CD4-positive, alpha-beta T cell treated with Interleukin-1 beta for 1 hour (primary cell): ENCODE measurements at places on chromosomes 4 and X.

DNA sequence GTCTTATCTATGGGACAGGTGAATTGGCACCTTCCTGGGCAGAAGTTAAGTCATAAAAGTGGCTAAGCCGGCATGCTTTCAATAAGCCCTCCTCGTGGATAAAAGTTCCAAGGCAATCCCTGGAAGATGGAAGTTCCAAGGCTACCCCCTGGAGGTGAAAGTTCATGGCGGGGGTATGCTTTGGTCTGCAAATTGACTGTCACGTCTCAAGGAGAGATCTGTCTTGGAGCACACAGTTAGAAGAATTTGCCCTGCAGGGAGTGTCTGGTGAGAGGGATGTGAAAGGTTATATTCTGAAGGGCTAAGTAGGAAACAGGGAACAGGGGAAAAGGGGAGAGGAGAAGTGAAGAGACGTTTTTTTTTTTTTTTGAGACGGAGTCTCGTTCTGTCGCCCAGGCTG is 26.2 kb upstream of the GPR173 start:
- no peak for DNase-seq

- no peak for DNase-seq
These were observed 88.9 kb upstream of the PDLIM3 start for GRCh38 chr4:185624259-185624589.

- DNase-seq, result no peak
These were observed 640 bp downstream of the BANK1 start for GRCh38 chr4:101791182-101791558.

DNA sequence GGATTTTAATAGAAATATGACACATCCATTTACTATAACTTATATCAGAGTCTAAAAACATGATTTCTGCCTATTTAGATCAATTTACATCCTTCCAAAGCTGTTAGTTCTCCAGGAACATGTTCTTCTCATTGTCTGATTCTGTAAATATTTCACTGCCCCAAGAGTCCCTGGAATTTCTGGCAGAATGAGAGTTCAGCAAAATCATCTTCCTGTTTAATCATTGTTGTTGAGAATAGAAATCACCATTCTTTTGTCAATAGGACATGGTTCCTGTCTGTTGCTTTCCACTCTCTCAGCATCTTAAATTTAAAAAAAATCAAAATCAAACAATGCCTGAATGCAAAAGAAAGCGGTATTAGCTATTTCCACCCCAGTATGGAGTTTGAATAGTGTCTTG is 172.8 kb upstream of the FRMPD4 start:
- no peak for DNase-seq

- DNase-seq, result no peak
These were observed 76.2 kb downstream of the ANTXR2 start for GRCh38 chr4:79996851-79997250.

- DNase-seq, result no peak
These were observed 39.1 kb downstream of the HAND2 start for GRCh38 chr4:173490817-173491528.

GRCh38 chr4:96016634-96017299 is 176.9 kb downstream of the PDHA2 start:
- DNase-seq, result no peak

GRCh38 chrX:13533726-13534125 is 35.7 kb upstream of the EGFL6 start:
- DNase-seq, result no peak

GRCh38 chrX:75107863-75108509 is 48.1 kb downstream of the ABCB7 start:
- no peak for DNase-seq

DNA sequence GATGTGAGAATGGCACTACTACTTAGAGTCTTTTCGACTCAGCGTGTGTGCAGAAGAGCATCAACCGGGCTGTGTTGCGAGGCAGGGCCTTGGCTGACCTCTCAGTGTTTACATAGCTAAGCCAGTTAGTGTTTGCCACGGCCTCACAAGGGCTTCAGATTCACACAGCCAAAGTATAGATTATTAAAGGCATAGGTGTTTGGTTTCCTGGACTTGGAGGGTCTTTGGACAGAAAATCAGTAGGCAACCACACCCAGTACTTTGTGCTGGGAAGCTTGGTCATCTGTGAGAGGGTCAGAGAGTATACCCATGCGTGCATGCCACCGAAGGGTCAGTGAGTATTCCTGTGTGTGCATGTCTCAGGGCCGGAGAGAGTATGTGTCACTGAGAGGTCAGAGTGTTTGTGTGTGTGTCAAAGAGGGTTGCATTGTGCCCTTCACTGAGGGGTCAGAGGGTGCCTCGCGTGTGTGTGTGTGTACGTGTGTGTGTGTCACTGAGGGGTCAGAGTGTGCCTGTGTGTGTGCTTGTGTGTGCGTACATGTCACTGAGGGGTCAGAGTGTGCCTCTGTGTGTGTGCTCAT is 69.7 kb upstream of the MSANTD1 start:
- DNase-seq, result no peak

DNA sequence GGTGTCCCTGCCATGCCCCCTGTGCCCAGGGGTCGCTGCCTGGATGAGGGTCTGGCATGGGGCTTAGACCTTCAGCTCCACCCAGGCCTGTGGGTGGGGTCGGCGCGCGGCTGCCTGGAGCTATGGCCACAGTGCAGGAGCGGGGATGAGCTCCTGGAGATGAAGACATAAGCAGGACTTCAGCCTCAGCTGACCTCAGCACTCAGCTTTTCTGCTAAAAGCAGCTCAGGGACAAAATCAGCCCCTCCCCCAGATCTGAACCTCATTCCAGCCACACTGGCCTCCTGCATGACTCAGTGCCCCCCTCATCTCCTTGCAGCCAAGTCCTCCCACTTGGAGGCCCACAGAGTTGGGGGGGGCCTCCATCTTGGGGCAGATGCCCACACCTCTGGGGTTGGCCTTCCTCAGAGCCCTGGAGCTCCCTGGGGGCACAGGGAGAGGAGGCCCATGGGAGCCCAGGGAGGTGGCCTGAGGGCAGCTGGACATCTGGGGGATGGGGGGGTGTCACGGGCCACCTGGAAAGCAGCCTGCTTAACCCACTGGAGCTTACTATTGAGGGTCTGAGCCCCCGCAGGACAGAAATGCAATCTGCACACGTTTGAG is 19.4 kb upstream of the CPLX1 start:
- no peak for DNase-seq

- DNase-seq, result no peak
These were observed 19.1 kb upstream of the MECP2 start for GRCh38 chrX:154116426-154117211.

GRCh38 chr4:186134257-186134656 is 29.8 kb downstream of the FAM149A start:
- peak; percentile 8 for DNase-seq

DNA sequence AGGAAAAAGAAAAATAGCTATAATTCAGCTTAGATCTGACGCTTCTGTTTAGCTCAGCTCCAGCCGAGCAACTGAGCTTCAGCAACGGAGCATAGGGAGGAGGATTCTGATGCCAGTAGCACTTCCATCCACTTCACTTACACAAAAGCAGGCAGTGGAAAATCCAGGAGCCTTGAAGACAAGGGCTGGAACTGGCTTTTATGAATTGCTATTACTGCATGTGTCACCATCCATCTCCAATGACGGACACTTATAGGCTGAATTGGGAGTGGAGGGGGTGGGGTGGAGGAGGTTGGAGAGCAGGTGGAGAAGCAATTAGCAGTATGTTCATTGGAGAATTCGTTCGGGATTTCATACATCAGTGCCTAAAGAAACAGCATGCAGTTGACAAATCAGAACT is 15.6 kb downstream of the ENOX2 start:
- no peak for DNase-seq

GRCh38 chr4:57018980-57019379 is 40.3 kb downstream of the POLR2B start:
- DNase-seq, result no peak

DNA sequence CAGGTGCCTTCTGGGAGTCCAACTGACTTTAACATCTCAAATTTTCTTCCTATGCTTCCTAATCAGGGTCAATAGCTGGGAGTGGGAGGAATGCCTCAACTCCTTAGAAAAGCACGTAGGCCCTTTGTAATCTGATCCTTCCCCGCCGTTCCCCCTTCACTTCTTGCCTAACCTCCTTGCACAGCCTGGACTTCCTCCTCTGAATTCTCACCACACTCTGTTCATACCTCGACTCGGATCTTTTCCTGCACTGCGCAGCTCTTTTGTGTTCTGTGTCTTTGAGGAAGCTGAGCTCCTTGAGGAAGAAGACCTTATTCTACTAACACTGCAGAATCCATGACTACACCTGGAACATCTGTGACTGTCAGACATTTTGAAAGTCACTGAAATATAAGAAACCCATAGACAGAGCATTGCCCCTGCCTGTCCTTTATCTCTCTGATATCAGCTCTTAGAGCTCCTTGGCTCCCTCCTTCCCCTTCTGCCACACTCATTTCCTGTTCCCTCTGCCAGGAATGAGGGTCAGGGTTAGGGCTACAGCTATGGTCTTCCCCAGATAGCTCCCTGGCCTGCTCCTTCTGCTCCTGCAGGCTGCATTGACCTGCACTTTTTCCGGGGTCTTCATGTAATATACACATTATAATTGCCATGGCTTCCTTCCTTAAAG is 140.2 kb upstream of the LDB2 start:
- no peak for DNase-seq

GRCh38 chr4:34619531-34620162 is 1624.7 kb downstream of the ARAP2 start:
- DNase-seq, result no peak

DNA sequence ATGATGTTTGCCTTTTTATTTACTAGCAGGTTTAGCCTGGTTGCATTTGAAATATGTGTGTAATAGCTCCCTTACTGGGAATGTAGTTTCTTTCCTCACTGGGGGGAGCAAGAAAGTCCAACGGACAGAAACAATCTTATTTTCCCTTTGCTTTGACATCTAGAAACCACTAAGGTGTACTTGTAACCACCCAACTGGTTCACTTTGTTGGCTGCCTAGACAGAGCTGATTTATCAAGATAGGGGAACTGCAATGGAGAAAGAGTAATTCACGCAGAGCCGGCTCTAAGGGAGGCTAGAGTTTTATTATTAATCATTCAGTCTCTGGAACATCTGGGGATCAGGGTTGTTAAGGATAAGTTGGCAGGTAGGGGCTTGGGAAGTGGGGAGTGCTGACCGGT is 30.3 kb downstream of the XG start:
- DNase-seq, result no peak

GRCh38 chr4:53421791-53422190 is 44.4 kb downstream of the FIP1L1 start:
- DNase-seq, result no peak

DNA sequence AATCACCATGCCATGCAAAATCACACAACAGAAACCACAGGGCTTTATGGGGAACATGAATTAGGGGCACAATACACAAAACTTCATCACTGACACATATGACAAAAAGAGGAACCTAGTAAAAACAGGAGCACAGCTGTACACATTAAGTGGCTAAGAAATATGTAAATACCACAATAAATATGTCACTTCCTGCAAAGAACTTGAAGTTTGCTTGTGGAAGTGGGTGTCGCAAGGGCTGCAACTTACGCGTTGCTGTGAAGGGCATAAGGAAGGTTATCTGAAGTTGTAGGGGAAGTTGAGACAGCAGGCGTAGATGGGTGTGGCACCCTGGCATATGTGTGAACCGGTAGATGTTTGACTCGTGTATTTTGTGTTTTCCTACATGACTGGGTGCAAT is 42.4 kb downstream of the CLCN4 start:
- DNase-seq, result no peak

DNA sequence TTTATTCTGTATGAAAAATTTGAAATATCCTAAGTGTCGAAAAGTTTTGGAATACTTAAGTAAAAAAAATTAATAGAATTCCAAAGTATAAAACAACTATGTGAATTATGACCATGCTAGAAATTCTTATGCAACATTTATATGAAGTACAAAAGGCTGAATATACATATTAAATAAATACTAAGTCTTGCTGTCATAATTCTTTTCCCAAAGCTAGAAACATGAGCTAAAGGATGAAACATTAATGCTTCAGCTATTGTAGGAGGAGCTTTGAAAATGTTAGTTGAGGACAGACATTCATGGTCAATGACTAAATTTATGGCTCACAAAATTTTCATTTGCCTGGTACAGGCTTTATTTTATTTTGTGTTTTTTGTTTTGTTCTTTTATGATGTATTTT is 207.3 kb downstream of the GABRB1 start:
- DNase-seq, result no peak

GRCh38 chrX:76920607-76921006 is 493.1 kb downstream of the MAGEE1 start:
- no peak for DNase-seq

GRCh38 chr4:53267026-53267425 is 98.8 kb downstream of the SCFD2 start:
- DNase-seq, result no peak

GRCh38 chr4:161828061-161828460 is 335.7 kb downstream of the FSTL5 start:
- no peak for DNase-seq

DNA sequence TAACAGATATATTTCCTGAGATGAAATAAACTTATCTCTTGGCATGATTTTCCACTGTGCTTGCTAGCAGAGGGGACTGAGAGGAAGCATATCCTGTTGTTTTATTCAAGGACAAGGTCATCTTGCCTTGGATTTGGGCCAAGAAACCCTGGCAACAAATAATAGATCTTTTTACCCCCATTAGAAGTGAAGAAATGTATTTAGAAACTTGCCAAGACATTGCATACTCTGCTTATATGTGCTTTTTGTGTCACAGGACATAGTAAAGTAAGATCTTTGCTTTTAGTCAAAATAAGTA is 170.2 kb downstream of the RAPGEF2 start:
- no peak for DNase-seq

DNA sequence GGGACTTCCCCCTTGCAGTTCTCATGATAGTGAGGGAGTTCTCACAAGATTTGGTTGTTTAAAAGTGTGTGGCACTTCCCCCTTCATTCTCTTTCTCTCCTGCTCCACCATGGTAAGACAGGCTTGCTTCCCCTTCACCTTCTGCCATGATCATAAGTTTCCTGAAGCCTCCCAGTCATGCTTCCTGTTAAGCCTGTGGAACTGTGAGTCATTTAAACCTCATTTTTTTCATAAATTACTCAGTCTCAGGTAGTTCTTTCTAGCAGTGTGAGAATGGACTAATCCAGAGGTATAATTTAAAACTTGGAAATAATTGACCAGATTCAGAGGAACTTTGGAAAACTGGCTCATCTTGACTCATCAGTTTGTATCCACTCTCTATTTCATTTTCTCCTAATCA is 129.0 kb downstream of the TMEM47 start:
- DNase-seq, result no peak

GRCh38 chr4:82373486-82373815 is 340 bp downstream of the HNRNPD start:
- no peak for DNase-seq

DNA sequence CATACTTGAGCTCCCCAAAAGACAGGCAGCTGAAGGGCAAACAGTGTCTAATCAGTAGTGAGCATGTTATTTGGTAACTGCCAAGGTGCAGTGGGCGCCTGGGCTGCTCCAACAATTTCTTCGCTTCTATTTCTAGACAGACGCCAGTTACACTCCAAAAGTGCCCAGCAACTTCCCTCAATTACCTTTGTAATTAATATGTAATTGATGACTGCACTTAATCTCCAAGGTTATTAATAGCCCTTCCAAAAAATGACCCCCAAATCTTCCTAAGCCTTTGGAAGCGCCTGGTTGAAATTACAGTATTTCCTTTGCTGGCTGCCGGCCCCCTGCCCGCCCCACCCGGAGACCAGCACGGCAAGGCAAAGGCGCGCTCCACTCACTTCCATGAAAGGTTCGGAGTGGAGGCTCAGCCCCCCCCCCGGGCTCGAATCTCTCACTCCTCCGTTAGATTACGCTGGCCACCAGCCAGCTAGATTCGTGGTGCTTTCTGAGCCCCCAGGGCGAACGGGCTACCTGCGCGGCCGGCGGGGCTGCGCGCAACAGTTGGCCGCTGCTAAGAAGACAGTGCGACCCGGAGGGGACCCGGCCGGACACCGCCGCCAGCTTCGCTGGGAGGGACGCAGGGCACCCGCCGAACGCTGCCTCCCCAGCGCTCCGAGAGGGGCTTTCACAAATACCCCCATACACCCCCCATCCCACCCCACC is 1.9 kb downstream of the GPC4 start:
- no peak for DNase-seq
